Astrocyte of the hippocampus (primary cell): ENCODE measurements at places on chromosomes 2 and 18.
A peak's percentile ranks its signal among the peaks of the same experiment; 100 is the strongest.

- peak; percentile 2 for DNase-seq
Observed at GRCh38 chr2:178756343-178756742, 50.9 kb downstream of the TTN start.

- DNase-seq = peak; percentile 52
Observed at GRCh38 chr18:56202678-56203077, 435.7 kb downstream of the TXNL1 start.

GRCh38 chr2:38713338-38713737, 37.8 kb downstream of the SRSF7 start:
- no peak for DNase-seq

- peak; percentile 69 for DNase-seq
Observed at GRCh38 chr18:58257461-58257860, 213.4 kb downstream of the NEDD4L start.

GRCh38 chr2:83782122-83782521, 677.0 kb downstream of the SUCLG1 start:
- no peak for DNase-seq

GRCh38 chr2:195304310-195304709, 352.7 kb upstream of the SLC39A10 start:
- DNase-seq = peak; percentile 5

- no peak for DNase-seq
Observed at GRCh38 chr2:24329700-24330099, 30.6 kb downstream of the ITSN2 start.

DNA sequence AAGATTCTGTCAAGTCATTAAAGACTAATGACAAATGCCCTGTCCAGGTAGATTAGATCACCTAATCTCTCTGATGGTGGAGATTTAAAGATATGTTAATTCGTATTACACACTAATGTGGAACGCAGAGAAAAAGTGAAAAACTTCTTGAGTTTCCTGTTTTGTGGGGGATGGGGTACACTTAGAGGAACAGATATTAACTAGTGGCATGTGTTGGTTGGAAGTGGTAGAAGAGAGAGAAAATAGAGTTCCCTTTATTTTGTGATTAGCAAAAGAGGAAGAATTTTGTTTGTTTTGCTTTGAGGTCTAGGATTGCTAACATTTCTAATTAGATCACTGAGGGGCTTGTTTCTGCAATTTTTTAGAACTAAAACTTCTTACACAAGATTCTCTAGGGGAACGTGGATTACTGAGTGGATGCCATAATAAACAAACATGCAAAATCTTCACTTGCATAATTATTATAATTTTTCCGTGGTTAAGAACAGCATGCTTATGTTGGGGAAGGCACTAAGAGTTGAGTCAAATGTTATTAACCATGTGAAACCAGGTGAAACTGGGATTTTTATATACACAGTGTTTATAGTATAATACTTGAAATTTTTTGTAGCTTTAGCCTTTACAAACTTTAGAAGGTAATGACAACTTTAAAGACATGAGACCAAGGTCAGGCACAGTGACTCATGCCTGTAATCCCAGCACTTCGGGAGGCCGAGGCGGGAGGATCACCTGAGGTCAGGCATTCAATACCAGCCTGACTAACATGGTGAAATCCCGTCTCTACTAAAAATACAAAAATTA, 97.4 kb upstream of the STK17B start:
- no peak for DNase-seq

DNA sequence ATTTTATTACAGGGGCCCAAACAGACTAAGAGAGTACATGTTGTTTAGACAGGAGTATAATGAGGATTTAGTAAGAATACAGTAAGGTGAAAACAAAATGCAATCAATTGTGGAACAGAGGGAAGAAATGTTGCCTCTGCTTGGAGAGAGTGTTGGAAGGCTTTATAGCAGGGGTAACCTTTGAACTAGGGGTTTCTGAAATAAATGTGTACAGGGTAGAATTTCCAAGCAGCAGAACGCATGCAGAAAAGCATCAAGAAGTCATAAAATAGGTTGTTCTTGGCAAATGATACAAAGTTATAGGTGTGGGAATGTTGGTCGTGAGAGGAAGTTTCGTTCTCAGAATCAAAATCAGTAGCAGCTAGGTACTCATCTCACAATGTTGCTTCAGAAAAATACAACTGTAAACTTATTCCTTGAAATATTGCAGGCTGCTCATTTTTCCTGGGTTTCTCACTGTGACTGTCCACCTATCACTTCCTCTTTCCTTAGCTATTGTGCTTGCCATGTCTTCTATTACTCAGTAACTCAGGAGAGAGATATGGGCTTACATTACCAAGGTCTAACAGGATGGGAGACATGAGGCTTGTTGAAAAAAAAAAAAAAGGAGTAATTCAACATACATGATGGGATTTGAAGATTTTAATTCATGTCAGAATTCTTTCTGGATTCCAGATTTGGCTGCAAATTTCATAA, 17.1 kb upstream of the HNMT start:
- no peak for DNase-seq

DNA sequence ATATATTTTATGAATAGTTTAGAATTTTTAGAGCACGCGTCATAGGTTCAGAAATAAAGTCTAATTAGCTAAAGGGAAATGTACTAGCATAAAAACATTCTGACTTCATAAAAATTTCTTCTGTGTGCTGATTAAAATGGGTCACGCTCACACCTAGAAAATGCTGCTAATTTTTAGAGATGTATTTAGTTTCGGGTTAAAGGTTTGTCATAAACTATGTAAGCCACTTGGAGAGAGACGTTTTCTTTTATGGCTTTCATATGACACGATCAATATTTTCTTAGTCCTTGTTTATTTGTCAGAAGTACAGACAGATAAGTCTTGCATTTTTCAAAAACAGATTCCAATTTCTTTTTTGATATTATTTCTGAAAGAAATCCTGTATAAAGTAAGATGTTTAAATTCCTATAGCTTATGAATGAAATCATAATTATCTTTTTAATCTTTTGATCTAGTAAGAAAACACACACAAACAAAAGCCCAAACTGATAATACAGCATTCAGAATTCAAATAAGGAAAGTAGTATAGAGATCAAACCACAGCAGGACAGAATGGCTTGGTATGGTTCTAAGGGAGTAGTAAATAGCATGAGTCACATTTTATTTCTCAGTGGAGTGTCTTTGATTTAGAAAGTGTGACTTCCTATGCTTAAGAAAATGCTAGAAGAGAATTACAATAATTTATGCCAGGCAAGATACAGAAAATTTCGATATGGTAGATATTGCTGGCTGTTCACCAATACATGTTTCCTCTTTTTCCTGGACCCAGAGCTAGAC, 236.6 kb downstream of the GPD2 start:
- peak; percentile 18 for DNase-seq

- DNase-seq = peak; percentile 47
Observed at GRCh38 chr2:62281663-62282062, 85.7 kb downstream of the B3GNT2 start.

- DNase-seq = peak; percentile 12
Observed at GRCh38 chr2:196284144-196284844, 112.9 kb upstream of the STK17B start.

DNA sequence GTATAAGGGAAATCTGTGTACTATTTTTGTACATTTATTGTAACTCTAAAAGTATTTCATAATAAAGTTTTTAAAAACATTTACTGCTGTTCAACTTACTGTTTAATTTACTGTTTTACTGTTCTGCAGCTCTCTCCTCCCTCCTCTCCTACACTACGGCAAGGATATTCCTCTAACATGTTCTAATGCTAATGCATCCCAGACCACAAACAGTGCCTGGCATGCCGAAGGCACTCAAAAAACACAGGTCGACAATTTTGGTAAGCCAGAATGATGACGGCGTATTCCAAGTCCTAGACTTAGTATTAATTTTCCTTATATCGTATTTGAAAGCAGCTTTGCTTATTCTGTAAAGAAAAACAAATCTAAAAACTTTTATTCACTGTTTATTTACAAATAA, 13.3 kb downstream of the MGAT4A start:
- no peak for DNase-seq

DNA sequence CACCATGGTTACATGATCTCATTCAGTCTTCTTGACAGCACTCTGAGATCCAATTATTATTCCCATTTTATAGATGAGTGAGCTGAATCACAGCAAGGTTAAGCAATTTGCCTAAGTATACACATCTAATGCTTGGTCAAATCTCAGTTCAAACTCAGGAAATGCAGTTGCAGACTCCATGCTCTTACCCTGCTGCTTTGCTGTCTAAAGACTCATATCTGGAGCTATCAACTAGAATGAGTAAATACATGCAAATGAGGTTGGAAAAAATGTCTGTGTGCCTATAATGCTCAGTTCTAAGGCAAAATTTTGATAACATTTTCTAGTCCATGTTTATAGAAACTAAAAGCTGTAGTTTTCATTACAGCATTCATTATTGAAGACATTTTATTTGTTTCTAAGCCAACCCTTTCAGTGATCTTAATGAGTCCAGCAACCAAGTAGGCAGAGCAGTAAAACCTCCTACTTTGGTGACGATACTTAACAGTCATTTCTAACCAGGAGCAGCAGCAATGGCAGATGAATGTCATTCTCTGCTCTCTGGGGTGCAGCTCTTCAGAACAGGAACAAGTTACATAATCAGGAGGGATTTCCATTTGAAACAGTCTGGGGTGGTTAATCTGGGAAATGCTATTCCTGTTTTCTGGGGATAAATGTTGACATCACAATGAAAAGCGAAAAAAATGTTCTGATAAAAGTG, 396.8 kb upstream of the UBE2E3 start:
- DNase-seq = no peak

- DNase-seq = no peak
Observed at GRCh38 chr2:196130039-196130825, 41.1 kb downstream of the STK17B start.

GRCh38 chr2:40127146-40127545, 324.7 kb downstream of the SLC8A1 start:
- no peak for DNase-seq

DNA sequence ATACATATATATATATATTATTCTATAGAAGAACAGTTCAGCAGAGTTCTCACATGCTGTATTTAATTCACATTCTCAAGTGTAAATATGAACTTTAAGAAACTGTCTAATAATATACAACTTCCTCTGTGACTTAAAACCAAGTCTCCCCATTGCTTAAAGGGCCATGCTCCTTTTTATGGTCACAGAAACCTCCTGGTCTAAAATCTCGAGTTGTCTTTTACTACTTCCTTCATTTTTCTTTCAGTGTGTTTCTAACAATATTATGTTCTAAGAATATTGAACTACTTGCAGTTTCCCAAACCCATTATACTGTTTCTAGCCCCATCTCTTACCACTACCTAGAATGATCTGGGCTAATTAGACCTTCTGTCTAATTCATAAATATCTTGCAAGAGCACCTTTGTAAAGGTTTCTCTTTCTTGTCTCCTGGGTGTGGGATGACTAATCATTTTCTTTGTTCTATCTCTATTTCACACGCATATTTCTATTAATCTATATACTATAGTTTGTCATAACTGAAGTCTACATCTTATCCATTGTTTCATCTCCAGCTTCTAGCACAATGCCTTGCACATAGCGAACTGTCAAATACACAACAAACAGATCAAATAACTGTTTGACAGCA, 48.8 kb downstream of the ERBB4 start:
- no peak for DNase-seq

GRCh38 chr2:189175869-189176433, 3.6 kb downstream of the COL5A2 start:
- no peak for DNase-seq

- peak; percentile 24 for DNase-seq
Observed at GRCh38 chr18:58005885-58006523, 38.0 kb upstream of the NEDD4L start.

DNA sequence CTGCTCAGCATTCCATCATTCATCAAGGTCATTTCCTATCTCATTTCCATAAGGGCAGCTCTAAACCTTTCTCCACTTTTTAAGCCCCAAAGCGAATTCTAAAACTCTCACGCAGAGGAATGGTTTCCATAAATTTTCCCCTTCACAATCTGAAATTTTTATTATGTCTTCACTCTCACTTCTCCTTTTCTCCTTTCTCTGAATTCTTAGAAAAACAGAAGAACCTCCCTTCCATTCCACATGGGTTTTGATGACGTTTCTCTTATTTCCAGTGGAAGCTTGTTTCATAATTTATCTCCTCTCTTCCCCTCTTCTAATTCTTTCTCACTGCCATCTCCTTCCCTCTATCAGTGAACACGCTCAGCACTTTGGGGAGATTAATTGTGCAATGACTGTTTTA, 97.3 kb downstream of the SPATS2L start:
- no peak for DNase-seq

GRCh38 chr2:55175254-55176093, 56.6 kb downstream of the CLHC1 start:
- DNase-seq = peak; percentile 67

DNA sequence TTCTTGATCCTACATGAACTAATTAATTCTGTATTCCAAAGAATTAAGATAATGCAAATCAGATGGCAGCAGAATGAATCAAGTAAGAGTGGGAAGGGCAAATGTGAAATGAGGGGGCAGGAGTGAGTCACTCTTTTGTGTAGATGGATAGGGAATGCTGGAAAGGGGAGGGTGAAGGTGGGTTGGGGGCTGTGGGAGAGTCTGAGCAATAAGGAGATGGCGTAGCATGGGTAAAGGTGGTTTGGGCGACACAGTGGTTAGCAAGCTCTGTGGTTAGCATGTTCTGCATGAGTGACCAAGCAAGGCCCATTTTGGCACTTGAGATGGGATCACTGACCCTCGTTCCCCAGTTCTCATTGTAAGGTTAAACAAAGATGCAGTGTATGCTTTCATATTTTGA, 20.4 kb downstream of the GPD2 start:
- peak; percentile 90 for DNase-seq

DNA sequence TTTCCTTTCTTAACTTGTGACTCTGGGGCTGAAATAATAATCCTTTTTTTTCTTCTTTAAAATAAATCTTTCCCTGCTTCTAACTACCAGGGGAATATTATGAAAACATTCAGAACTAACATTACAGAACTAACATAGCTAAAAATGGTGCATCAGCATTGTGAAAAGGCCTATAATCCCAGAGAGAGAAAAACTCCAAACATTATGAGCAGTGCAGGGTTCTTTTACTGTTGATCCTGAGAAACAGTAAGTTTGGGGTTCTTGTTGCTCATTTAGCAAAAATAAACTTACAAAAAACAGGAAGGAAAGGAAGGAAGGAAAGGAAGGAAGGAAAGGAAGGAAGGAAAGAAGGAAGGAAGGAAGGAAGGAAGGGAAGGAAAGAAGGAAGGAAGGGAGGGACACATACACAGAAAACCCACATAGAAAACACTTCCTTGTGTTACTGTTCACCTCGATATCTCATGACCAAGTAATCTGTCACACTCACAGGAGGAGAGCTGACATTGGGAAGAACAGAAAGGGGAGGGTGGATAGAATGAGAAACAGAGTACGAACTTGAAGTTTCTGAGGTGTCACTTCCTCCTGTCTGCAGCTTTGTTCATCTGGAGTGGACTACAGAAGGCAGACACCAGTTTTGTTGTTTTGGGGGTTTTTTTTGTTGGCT, 18.4 kb upstream of the PIK3C3 start:
- DNase-seq = no peak

GRCh38 chr2:239514754-239515530, 114.1 kb upstream of the HDAC4 start:
- DNase-seq = no peak

DNA sequence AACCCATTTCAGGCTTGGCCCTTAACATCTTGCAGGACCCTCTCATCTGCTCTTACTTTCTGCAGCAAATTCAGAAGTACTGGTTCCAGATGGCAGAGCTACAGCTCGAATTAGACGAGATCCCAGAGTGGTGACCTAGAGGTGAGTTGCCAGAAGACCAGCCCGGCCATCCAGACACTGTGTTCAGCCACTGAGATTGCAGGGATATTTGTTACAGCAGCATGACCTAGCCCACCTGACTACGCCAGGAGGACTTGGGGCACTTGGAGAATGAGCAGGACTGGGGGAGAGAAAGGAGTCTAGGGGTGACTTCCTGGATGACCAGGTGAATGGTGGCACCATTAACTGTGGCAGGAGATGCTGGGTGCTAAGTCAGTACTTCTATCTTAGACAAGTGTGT, 67.2 kb upstream of the ID2 start:
- no peak for DNase-seq
